Fibroblast of skin of right quadriceps (primary cell): ENCODE measurements at places on chromosomes 13 and 19.

- DNase-seq: peak; percentile 27
These were observed 615.9 kb downstream of the TBC1D4 start for GRCh38 chr13:74866101-74866500.

DNA sequence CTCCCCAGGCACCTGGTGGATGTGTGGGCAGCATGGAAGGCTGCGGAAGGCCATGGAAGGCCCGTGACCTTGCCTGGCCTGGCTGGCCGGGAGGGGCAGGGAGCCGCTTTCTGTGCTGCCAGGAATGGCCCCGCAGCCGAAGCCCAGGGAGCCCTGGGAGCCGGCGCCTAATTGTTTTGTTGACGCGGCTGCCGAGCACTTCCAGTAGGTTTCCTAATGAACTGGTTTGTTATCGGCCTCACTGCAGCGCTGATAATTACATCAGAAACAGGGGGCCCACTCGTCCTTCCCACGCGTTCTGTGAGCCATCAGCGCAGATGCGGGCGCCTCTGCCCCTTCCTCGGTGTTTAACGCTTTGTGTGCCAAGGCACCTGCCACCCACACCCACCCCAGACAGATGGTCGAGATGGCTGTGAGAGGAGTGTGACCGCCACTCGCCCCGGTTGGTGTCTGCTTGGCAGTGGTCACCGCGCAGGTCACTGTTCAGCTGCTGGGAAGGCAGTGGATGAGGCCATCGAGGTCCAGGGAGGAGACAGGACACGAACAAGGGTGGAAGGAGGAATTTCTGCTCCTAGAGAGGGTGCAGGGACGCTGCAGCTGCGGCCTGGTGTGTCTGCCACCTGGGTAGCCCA, 124.5 kb downstream of the KDM4B start:
- DNase-seq: no peak

GRCh38 chr13:113026391-113026910, 57.4 kb downstream of the MCF2L start:
- DNase-seq: no peak

DNA sequence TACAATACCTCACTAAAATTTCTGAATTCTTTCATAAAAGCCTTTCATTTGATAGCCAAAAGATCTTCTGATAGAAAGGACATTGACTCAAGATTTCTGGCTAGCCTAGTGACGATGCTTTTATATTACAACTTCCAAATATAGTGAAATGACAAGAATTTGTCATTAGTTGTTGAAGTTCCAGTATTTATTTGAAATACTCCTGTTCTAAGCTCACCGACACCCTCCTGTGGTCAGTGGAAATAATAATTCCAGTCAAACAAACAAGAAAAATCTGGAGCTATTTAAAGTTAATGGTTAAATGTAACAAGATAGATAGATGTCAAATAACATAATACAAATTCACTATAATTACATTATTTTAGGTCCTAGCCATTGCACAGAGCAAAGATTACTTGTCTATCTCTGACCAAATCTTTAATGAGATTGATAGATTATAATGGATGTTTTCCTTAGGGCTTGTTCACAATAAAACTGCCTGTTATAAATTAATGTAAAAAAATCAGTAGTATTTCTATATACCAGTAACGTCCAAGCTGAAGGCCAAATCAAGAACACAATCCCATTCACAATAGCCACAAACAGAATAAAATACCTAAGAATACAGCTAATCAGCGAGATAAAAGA, 195.5 kb downstream of the RGCC start:
- DNase-seq: peak; percentile 69

- DNase-seq: no peak
These were observed 3.5 kb downstream of the TMEM150B start for GRCh38 chr19:55321466-55322137.

- no peak for DNase-seq
These were observed 221.5 kb upstream of the TSHZ3 start for GRCh38 chr19:31570718-31571117.

DNA sequence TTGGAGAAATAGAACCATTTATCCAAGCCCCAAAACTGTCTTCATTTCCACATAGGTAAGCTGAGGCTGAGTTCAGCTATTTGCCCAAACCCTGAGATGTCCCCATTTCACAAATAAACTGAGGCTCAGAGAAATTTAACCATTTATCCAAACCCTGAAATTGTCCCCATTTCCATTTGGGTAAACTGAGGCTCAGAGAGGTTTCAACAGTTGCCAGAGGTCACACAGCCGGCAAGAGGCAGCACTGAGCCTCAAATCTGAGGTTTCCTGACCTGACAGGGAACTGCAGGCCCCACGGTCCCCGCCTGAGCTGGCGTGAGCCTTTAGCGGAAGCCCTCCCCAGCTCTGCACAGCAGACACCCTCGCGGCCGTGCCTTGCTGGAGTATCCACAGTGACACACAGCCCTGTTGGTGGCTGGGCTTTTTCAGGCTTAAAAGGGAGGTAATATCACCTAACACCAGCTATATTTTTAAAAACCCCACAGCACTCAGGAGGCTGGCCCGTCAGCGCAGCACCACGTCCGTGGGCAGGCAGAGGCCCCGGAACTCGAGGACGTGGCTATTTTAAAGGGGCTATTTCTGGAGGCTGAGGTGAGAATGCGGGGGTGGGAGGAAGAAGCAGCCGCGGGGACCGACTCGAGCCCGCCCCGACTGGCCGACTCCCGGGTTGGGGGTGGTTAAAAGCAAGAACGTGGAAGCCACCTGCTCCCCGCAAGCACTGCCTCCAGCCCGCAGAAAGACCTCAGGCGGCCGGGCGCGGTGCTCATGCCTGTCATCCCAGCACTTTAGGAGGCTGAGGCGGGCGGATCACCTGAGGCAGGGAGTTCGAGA, 18.5 kb downstream of the PTPRS start:
- DNase-seq: no peak

- DNase-seq: no peak
These were observed 124.7 kb upstream of the RNF113B start for GRCh38 chr13:98301721-98302120.

DNA sequence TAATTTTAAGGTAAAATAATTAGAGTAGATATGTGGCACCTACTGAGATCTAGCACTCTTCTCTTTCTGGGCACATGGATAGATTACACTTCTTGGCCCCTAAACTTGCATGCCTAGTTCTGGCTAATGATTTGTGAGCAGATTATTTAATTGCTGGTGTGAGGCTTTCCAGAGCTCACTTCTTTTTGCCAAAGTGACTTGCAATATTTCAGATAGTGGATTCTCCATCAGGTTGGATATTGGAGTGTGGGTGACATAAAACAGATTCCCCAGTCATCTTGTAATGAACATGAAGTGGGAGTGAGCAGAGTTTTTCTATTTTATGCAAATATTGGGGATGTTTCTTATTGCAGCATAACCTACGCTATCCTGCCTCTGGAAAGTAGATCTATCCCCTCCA, 247.9 kb downstream of the KLF5 start:
- no peak for DNase-seq

- peak; percentile 85 for DNase-seq
These were observed 221.1 kb upstream of the TMTC4 start for GRCh38 chr13:100895651-100896050.

- DNase-seq: no peak
These were observed 29.0 kb downstream of the GPX4 start for GRCh38 chr19:1132552-1133383.

DNA sequence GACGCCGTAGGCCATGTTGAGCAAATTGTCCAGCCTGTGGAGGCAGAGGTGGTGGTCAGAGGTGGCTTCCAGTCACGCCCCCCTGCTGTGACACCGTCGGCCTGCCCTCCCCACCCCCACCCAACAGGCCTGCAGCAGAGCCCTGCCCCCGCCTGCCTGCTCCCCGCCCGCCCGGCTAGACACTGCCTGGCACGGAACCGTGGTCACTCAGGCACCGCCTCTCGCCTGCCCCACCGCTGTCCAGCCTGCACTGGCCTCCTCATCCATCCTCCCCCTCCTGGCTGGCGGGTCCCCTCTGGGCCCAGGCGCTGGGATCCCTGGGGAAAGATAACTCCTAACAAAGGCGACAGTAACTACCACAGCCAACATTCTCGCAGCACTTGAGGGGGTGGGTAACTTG, 21.7 kb downstream of the PRKCSH start:
- no peak for DNase-seq

- DNase-seq: no peak
These were observed 96.2 kb downstream of the SUCLA2 start for GRCh38 chr13:47904891-47905290.

GRCh38 chr13:88866195-88866594, 1195.0 kb downstream of the SLITRK5 start:
- DNase-seq: no peak

DNA sequence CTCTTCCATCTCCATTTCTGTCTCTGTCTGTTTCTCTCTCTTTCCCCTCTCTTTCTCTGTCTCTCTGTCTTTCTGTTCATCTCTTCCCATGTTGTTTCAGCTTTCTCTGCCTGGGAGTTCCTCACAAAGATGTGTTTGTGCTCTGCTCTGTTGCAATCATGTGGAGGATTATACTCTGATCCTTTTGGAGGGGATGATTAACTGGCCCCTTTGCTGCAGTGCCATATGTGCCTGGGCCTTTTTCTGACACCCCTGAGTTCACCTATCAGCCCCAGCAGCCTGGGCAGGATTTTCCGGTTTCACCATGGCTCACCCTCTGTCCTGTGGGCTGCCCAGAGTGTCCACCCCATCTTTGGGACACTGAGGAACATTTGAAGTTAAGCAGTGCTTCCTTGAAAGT, 9.0 kb upstream of the TEX26 start:
- no peak for DNase-seq

DNA sequence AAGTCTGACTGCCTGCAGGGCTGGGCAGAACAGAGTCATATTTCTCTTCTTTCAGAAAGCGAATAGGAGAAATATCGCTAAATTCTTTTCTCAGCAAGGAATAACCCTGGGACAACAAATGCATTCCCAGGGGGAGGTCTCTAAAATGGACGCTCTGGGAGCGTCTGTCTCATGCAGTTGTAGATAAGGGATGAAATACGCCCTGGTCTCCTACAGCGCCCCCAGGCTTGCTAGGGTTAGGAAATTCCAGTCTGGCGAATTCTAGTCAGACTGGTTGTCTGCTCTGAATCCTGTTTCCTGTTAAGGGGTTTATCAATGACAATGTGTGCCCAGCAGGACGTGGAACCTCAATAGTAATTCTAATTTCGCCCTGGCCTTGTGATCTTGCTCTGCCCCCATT, 1214.1 kb downstream of the DIAPH3 start:
- DNase-seq: no peak

GRCh38 chr13:95754069-95754468, 77.1 kb downstream of the DNAJC3 start:
- DNase-seq: no peak

- DNase-seq: no peak
These were observed 3.9 kb downstream of the PPP5C start for GRCh38 chr19:46350758-46351159.

GRCh38 chr19:2426611-2427428, 566 bp downstream of the TIMM13 start:
- peak; percentile 22 for DNase-seq

DNA sequence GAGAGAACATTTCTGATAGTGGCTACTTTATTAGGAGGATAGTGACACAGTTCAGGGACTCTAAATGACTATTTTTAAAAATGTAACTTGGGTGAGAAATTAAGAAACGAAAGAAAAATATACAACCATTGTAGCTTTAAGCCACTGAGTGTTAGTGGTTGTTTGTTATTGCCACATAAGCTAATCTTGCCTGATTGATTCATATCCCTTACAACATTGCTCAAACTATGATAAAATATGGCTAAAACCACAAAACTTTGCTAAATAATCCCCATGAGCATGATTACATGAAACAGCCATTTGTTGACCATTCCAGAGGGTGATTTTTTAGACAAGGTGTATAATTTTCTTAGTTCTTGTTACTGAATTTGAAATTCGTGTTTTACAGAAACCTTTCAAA, 343.4 kb downstream of the SLITRK5 start:
- DNase-seq: no peak

- DNase-seq: no peak
These were observed 381.1 kb downstream of the FGF14 start for GRCh38 chr13:102020611-102021216.

GRCh38 chr19:16631465-16631864, 3.5 kb upstream of the MED26 start:
- DNase-seq: no peak

DNA sequence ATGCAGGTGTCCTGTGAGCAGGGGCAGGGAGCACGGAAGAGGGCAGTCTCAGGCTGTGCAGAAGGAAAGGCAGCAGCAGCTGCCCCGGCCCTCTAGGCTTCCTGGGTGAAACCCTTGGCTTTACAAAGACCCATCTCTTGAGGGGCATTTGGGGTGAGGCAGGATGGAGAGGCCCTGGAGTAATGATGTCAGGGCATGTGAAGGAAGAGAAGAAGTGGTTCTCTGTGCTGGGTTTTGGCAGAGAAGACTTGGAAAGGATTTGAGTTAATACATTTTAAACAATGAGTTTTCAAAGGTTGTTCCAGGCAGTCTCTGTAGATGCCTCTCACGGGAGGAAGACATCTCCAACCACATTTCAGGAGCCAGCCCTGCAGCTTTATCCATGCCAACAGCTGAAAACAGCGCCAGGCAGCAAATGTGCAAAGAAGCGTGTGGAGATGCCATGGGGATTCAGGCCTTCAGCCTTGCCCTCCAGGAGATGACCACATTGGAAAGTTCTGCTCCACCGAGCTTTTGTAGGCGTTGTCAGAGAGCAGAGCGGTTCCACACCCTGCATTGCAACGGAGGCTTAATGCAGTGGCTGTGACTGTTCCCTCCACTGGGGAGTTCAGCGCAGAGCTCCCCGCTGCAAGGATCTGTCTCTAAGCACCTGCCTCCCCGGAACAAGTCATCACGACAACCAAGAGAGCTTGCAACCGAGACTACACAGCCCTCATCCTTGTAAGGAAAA, 322.8 kb downstream of the UQCRFS1 start:
- DNase-seq: no peak

DNA sequence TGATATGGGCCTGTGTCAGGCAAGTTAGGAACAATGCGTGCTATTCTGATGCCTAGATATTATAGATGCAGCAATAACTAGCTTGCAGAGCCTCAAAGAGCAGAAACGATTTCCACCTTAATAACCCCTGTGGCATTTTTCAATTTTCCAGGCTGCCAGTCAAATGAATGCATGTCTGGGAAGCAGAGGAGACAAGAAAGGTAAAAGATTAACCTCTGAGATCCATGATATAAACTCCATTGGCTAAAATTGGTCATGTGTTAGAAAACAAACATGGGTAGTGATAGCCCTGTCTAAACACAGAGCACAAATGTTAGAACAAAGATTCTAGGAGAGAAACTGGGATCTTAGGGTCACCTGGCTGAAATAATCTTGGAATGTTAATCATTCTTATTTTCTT, 811.1 kb downstream of the DIAPH3 start:
- no peak for DNase-seq

GRCh38 chr13:93411186-93411680, 184.6 kb downstream of the GPC6 start:
- DNase-seq: no peak

- no peak for DNase-seq
These were observed 33.3 kb downstream of the KATNAL1 start for GRCh38 chr13:30274083-30274482.

GRCh38 chr19:1651568-1652291, 685 bp downstream of the TCF3 start:
- peak; percentile 42 for DNase-seq
